ENCODE measurements at places on chromosomes 11 and 22.

- DNase-seq, result no peak
Measured at GRCh38 chr22:37138849-37139561, 10.7 kb downstream of the IL2RB start.

GRCh38 chr11:37364246-37364839 is 766.3 kb upstream of the RAG2 start:
- no peak for DNase-seq

DNA sequence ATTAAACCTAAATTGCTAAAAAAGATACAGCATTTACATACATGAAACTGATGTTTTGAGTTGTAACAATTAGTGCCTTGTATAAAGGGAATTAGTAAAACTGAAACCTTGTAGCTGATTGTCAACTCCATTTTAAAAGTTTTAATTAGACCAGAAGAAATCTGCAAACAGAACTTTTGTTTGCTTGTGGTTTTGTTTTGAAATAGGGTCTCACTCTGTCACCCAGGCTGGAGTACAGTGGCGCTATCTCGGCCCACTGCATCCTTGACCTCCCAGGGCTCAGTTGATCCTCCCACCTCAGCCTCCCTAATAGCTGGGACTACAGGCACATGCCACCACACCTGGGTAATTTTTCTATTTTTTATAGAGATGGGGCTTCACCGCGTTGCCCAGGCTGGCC is 86.5 kb upstream of the SLC6A5 start:
- no peak for DNase-seq

DNA sequence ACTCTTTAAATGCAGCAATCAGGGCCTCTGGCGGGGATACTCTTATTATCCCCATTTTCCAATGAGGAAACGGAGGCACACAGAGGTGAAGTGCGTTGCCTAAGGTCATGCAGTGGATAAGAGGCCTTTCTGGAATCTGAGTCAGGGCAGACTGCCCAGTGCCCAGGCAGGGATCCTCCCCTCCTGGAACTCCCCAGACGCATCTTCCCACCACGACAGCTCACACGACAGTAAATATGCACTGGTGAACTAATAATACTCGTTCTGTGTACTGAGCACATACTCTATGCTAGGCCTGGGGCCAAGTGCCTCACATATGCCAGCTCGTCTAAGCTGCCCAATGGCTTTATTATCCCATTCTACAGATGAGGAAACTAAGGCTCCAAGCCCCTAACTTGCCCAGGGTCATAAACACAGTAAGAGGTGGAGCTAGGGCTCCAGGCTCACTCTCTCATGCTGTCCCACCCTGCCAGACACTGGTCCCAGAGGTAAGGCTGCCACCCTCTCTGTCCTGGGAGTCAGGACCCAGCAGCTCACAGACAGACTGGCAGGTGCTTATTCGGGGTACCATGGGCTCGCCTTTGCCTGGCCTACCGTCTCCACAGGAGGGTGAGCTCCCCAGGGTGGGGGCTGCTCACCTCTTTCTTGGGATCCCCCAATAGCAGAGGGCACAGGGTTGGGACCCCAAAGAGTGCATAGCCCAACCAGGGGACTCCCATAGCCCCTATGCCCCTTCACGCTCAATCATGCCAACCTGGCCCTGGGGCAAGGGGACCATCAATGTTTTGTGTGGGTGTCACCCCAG is 2.3 kb downstream of the IL2RB start:
- DNase-seq, result no peak

GRCh38 chr11:132137981-132138313 is 767.5 kb downstream of the NTM start:
- no peak for DNase-seq

GRCh38 chr11:61071208-61071681 is 31.0 kb upstream of the CD5 start:
- DNase-seq, result no peak

DNA sequence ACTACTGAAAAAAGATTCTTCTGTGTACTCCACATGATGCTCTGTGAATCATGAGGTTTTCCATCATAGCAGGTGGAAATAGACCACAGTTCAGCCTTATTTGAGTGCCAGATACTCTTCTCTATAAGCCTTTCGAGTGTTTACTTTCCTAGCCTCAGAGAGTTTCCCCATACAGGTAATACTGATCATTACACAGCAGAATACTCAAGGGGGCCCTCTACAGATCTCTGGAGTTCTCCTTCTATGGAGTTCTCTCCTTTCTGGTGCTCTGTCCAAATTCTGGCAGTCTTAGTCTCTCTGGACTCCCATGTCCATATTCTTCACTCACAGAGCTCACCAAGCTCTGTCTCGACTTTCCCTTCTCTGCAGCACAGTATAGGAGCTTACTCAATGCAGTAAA is 175.7 kb upstream of the CARD18 start:
- DNase-seq, result no peak

DNA sequence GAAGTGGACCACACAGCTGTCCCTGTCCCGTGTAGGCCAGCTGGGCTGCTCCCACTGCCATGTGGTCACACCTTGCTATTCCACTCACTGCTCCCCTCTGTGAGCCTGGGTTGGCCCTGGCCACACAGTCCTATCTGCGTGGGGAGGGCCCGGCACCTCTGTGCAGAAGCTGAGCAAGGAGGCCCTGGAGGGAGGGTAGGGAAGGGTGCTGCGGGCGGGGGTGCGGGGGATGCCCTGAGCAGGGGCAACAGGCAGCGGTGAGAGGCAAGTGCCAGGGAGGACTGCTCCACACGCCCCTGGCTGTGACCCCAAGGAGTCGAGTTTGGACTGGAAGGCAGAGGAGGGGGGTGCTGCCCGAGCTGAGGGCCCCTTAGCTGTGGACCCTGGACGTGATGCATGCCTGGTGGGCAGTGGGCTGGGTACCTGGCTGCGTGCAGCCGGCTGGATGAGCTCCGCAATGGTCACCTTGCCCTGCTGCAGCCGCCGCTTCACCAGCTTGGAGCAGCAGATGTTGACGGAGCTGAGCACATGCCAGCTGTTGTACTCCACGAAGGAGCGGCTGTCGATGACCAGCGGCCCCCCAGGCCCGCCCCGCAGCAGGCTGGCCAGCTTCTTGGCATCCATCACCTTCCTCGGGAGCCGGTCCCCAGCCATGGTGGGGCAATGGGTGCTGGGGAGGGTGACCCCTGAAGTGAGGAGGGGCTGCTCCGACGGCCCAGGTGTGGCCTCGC is 6.7 kb downstream of the DUSP8 start:
- no peak for DNase-seq

DNA sequence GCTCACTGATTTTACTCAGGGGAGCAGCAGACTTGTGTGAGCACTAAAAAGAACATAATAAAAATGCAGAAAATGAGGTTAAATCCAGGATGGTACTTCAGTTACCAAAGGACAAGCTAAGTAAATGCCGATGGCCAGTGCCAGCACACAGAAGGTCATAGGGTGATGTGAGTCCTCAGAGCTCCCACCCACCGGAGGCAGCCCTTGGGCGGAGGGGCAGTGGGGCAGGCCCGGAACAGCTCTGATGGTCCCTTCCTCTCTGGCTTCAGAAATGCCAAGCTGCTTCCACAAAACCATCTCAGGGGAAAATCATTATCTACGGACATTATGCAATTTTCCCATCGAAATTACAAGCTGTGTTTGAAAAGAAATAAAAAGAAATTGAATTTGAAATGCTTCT is 124.5 kb downstream of the RRAS2 start:
- no peak for DNase-seq

DNA sequence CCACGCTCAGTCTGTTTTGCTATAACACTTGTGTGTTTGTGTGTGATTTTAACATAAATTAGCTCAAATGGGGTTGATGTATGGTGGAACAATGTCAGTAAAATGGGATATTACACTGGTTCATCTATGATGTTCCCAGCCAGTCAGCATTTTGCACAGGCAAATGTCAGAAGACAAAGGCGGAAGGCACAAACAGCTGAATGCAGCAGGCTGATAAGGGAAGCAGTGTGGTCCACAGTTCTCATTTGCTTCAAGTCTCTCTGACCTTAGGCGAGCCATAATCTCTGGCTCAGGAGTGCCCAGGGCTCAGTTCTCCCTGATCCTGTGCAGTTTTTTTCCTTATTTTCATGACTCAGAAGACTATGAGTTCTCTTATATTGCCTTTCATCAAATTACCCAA is 102.7 kb downstream of the FAR1 start:
- no peak for DNase-seq

- DNase-seq, result no peak
Measured at GRCh38 chr11:82183346-82183745, 550.3 kb downstream of the FAM181B start.

DNA sequence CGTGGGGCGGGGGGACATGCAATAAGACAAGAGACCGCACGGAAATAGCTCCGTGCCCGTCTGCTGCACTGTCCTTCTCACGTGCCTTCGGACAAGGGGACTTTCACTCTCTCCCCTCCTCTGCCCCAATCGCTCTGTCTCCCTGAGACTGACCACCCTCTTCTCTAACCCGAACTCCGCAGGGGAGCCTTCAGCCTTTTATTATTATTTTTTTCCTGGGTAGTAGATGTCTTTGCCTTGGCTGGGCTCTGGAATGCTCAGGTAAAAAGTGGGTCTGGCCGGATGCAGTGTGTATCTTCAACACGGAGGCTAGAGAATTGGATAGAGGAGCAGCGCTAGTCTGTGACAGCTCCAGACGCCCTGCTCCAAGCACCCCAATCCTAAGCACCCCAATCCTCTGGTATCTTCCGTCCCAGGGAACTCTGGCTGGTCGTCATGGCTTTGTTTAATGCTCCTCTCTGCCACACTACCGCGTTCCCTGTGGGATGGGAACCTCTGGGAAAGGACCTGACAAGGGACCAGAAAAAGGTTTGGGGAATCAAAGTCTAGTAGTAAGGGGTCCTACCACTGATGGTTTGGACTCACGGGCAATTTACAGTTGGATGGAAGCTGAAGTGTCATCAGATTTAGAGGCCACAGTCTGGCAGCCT is 25.1 kb upstream of the ROBO3 start:
- DNase-seq, result no peak

DNA sequence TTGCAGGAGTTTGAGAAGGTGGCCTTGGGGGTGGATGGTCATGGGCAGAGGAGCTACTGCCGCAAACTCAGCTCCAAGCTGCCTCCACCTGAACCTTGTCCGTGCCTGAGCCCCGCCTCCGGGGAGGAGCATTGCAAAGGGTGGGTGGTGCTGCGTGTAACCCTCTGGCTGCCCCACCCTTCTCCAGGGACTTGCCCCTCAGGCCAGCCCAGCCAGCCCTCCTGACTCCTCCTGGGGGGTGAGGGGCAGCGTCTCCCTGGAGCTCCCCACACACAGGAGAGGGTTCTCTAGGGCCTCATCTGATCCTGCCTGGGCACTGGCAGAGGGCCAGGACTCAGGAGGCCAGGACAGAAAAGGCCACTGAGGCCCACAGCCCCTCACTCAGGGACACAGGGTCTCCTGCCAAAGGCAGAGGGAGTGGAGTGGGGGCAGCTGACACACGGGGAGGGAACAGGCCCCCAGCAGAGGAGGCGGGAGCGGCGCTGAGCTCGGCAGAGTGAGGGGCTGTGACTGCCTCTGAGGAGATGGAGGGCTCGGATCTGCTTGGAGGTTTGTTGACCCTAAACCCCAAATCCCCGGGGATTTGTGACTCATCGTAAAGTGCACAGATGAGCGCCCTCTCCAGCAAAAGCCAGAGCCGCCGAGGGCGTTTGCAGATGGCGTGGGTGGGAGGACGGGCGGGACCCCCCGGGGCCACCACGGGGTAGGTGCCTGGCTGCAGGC is 12.8 kb downstream of the BRSK2 start:
- no peak for DNase-seq

DNA sequence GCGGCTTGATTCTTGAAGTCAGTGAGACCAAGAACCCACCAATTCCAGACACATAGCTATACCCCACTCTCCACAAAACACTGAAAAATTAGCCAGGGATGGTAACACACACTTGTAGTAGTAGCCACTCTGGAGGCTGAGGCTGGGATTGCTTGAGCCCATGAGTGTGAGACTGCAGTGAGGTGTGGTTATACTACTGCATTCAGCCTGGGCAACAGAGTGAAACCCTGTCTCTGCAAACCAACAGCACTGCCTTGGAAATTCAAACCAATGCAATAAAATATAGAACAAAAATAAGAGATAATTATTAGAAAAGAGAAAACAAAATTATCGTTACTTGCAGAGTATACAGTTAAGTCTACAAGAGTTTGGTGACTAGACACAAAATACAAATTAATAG is 20.2 kb upstream of the PRDM10 start:
- DNase-seq, result no peak

- DNase-seq, result no peak
Measured at GRCh38 chr22:18968011-18968749, 32.1 kb upstream of the PRODH start.

GRCh38 chr11:66676931-66677598 is 622 bp downstream of the RBM4B start:
- no peak for DNase-seq

DNA sequence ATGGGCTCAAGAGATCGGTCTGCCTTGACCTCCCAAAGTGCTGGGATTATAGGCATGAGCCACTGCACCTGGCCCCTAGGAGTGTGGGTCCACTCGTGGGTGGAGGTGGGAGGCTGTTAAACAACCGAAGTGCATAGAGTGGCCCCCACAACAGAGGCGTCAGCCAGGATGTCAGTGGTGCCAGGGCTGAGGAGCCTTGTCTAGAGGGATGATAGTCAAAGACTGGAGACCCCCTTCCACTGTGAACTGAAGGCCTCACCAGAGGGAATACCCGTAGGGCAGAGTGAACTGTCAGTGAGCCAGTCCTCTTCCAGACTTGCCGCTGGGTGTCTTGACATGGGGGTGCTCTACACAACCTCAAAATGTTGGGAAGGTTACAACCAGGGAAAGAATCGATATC is 38.2 kb downstream of the AP2A2 start:
- no peak for DNase-seq

Measured in KBM-7 (cell line).